ENCODE measurements at places on chromosomes 7 and 10.

DNA sequence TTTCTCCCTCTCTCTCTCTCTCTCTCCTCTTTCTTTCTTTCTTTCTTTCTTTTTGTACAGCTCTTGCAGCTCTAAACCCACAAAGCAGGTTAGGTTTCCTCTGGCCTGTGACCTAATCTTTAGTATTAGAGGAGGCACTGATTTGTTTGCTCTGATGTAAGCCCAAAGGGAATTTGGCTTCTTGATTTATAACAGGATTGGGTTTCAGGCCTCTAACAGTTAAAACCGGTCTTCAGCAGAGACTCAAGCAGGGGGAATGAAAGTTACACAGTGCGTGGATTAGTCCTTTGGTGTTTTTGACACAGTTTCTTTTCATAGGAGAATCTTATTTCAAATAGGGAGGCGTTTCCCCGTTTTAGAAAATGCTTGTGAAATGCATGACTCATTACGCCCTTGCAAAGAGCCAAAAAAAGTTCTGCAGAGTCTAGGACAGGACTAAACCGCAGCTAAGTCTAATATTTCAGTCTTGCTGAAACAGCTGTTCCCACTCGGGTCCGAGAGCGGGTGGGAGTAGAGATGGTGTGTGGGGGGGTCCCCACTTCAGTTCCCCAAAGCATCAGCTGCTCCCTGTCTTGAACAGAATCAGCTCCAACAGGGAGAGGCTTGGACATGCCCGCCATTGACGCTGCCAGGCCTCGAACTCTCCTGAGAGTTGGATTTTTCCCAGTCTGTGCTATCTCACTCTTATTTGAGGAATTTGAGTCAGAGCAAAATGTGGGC lies 296.5 kb upstream of the PITRM1 start:
- DNase-seq, result no peak

- no peak for DNase-seq
Measured at GRCh38 chr10:77244746-77245145, 392.9 kb downstream of the KCNMA1 start.

DNA sequence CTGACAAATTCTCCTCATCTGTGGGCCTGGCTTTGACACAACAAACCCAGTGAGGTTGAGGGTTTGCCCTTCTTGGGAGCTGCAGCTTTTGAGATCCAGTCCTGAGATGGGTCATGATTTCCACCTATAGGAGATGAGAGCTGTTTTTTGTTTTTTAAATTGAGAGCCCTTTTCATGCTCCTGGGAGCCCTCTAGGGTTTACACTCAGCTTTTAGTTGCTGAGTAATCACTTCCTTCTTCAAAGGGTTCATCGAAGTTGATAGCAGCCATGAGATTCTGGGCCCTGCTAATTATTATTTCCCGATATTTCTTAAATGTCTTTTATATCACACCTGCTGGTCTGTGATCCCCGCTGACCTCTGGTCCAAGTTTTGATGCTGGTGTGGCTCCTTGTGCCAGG lies 47.3 kb upstream of the VIPR2 start:
- no peak for DNase-seq

GRCh38 chr10:85976267-85976793 lies 390.3 kb downstream of the GRID1 start:
- no peak for DNase-seq

GRCh38 chr7:142158736-142159496 lies 47.4 kb downstream of the MGAM2 start:
- no peak for DNase-seq

DNA sequence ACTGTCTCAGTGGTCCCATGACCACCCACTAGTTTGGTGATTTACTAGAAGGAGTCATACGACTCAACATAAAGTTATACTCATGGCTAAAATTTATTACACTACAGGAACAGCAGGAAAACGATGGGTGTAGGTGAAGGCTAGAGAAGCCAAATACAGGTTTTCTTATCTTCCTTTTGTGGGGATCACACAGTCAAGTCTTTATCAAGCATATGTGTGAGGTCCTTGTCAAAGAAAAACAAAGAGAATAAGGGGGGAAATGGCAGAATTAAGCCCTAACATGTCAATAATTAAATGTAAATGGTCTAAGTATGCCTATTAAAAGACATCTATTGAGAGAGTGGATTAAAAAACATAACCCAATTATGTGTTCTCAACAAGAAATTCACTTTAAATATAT lies 47.8 kb upstream of the UBN2 start:
- no peak for DNase-seq

GRCh38 chr10:109987452-109988211 lies 20.2 kb upstream of the ADD3 start:
- no peak for DNase-seq

DNA sequence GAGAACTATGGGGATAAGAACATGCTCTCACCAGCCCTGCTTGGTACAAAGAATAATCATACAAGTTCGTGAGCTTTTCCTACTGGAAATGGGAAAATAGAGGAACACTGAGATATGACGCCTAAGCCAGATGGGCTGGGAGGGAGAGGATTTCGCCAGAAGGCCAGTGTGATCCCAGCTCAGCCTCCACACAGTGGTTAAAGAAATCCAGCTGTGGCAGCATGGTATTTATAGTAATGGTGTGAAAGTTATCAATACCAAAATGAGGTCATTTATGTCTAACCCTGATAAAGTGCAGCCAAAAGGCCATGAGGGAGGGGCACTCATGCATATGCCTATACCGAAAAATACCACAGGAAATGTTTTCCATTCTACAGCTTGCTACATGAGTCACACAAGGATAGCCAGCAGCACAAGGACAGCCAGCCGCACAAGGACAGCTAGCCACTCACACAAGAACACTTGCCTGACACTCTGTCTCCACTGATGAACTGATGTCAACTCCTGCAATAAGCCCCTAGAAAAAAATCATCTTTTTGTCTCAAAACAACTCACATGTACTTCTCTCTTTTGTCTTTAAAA lies 49.4 kb downstream of the FRMPD2 start:
- no peak for DNase-seq

DNA sequence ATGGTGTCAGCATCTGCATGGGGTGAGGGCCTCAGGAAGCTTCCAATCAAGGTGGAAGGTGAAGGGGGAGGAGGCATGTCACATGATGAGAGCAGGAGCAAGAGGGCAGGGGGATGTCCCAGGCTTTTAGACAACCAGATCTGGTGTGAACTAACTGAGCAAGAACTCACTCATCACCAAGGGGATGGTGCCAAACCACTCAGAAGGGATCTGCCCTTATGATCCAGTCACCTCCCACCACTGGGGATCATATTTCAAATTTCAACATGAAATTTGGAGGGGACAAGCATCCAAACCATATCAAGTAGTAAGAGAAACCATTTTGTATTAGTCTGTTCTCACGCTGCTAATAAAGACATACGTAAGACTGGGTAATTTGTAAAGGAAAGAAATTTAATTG lies 33.6 kb downstream of the THNSL1 start:
- no peak for DNase-seq
